ENCODE measurements at places on chromosomes 6 and 20. TPM values are rescaled to one million over a fixed set of nuclear protein-coding genes. Genes with fewer than 3 reads are reported as not detected.

DNA sequence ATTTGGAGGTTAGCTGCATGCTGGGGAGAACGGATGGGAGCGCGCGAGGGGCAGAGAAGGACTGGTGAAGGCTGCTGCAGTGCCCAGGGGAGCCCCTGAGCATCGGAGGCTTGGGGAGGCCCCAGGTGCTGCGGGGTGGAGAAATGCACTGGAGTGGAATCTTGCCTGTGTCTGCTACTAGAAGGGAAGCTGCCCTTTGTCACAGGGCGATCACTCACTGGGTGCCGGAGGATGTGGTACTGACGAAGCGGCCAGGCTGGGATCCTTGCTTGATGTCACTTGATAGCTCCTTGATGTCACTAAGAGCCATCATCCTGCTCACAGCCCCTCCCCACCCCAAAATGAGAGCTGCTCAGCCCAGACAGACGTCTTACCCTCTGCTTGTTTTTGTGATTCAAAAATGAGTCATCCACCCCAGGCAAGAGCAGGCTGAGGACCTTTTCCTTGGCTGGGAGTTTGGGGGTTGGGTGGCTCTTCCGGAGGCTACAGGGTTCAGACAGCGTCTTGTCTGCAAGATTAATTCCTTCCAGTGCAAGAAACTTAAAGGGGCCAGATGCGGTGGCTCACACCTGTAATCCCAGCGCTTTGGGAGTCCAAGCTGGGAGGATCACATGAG is 62.6 kb upstream of the PMEPA1 start:
- no peak for DNase-seq

GRCh38 chr6:81950877-81951276 is 198.4 kb upstream of the TENT5A start:
- DNase-seq, result no peak

DNA sequence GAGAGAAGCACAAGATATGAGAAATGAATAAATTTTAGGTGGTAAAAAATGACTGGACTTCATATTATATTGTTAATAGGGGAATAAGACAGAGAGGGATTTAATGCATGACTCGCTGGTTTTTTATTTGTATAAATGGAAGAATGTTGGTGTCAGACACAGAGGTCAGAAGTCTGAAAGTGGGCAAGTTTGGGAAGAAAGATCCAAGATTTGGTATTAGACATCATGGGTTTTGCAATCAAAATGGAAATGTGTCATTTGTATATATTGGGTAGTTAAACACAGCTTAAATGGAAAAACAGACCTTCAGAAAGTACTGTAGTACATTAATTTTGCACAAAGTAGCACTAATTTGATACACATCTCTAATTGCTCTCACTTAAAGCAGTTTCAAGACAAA is 96.2 kb downstream of the EYA4 start:
- no peak for DNase-seq

Gene RAET1L
- not detected for polyA plus RNA-seq

Gene MRPL2
- polyA plus RNA-seq, result 75.2 TPM

DNA sequence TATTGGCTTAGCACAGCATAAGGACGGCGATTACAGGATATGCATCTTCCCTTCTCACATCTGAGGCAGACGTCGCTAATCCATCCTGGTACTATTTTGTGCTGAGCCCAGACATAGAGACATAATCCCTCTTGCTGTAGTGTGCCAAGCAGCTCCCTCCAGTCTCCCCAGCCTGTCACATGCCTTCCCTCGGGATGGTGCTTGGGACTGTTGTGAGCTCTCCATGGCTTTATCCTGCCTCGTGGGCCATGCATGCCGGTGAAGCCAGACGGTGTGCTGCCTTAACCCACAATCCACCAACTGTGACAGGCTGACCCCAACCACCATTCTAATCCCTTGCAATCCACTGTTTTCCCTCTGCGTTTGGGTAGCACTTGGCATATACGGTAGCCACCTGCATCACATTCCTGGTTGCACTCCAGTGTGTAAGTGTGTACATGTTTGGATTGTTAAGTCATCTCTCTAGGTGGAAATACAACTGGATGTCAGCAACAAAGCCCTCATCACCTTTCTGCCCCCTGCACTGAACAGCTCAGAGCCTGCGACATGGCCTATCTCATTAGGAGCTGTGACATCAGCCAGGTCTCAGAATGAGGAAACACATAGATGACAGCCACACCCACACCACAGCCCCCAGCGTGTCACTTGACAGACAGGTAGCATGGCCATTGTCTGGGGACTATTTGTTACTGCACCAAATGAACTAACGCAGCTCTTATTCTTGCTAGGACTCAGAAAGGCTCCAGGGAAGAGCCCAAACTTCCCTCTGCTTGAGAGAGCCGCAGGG is 374.8 kb upstream of the CDH4 start:
- no peak for DNase-seq

DNA sequence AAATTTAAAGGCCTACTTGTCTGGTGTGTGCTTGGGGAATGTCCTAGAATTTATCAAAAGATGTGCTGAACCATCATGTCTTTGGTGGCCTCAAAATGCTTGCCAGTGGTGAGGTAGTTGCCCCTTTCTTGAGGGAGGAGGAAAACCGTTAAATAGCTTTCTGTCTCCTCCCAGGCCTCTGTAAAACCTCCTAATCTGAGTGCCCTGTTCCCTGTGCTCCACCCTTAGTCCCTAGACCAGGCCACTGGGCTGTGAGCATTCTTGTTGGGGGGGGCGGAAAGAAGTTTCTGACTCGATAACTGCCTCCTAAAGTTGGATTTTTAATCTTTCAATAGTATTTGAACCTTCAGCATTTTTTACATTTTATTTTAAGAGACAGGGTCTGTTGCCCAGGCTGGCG is 23.1 kb downstream of the JARID2 start:
- DNase-seq, result no peak

DNA sequence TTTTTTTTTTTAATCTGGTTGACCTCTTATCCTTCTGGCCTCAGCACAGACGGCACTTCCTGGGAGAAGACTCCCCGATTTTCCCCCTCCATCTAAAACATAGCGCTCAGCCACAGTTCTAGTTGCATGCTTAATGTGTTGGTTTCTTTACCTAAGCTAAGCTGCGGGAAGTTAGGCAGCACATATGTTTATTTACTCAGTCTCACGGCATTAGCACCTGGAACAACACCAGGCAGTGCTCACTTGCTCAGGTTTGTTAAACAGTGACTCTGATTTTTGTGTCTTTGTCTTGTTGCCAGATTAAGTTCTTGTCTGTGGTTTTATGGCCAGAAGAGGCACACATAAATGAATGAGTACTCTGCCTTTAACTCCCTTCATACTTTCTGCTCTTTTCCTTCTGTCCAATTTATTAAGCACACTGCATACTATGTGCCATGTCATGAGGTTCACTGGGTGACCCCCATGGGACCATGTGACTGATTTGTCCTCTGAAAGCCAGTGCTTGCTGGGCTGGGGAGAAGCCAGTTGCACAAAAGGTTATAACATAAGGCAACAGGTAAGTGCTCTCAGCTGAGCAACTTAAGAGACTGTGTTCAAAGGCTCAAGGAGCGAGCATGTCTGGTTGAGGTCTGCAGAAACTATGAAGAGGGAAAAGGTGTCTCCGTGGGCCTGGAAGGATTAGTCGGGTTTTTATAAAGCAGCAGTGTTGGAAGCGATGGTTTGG is 93.6 kb downstream of the RPP40 start:
- no peak for DNase-seq

Gene TUBB2B
- polyA plus RNA-seq, result 118 TPM

- no peak for DNase-seq
Measured at GRCh38 chr20:58555078-58555765, 40.0 kb upstream of the APCDD1L start.

Gene MRAP2
- 4.1 TPM for polyA plus RNA-seq

DNA sequence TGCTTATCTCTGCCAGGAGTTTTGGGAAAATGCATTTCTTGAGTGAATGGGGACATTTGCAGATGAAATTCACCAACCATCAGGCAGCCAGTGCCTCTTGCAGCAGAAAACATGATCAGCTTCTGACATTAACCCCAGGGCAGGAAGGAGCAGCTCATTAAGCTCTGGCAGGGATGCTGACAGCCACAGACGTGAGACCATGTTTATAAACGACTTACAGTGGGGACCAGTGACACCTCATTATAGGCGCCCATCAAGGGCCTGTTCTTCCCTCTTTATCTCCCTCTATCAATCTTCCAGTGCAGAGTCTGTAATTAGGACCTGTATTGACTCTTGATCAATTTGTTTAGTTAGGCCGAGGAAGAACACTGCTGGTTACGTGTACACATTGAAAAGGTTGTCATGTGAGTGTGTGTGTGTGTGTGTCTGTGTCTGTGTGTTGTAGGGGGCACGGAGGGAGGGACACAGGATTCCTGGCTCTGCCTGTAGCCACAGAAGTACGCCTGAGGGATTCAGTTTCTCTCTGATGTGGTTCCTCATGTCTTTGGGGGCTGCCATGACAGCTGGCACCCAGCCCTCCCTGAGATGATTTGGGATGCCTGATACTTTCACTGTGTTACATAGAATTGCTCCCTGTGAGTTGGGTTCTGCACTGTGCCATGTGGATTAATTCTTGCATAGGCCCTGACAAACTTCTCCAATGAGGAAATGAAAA is 428.4 kb upstream of the CHD6 start:
- DNase-seq, result no peak

Gene HAO1
- not detected for polyA plus RNA-seq

DNA sequence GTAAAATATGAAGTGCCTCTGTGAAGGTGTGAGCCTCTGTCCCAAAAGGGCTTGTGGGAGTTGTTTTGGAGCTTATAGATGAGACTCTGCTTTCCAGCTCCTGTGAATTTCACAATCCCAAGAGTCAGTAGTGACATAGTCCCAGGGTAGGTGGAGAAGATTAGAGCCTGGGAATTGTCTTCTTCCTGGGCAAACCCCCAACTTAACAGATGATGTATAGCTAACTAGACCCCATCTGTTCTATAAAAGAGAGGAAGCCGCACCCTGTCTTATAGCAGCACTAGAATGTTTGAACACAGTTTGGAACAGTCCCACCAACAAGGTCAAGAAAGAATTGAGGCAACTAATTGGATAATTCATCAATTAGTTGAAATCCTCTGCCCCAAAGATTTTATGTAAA is 294.7 kb downstream of the ZNF217 start:
- DNase-seq, result no peak

- DNase-seq, result no peak
Measured at GRCh38 chr20:10304471-10305046, 85.9 kb downstream of the SNAP25 start.

DNA sequence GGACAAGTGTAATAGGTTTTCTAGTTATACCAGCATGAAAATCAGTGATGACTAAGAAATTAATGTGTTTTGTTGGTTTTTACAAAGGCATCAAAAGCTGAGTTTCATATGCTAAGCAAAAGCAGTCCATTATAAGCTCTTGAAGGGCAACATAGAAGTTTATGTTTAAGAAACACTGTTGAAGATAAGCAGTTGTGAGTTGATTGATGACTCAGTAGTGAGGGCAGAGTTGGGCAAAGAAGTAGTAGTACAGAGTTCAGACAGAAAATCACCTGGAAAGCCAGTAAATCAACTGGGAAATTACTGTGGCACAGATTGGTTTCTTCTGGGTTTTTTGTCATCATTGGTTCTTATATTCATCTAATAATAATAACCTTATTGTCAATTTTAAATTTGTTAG is 78.0 kb upstream of the SMIM8 start:
- DNase-seq, result no peak

- DNase-seq, result no peak
Measured at GRCh38 chr6:82078286-82078908, 169.1 kb downstream of the IBTK start.

Gene TBXT
- not detected for polyA plus RNA-seq

Gene PDE10A
- 17.2 TPM for polyA plus RNA-seq

DNA sequence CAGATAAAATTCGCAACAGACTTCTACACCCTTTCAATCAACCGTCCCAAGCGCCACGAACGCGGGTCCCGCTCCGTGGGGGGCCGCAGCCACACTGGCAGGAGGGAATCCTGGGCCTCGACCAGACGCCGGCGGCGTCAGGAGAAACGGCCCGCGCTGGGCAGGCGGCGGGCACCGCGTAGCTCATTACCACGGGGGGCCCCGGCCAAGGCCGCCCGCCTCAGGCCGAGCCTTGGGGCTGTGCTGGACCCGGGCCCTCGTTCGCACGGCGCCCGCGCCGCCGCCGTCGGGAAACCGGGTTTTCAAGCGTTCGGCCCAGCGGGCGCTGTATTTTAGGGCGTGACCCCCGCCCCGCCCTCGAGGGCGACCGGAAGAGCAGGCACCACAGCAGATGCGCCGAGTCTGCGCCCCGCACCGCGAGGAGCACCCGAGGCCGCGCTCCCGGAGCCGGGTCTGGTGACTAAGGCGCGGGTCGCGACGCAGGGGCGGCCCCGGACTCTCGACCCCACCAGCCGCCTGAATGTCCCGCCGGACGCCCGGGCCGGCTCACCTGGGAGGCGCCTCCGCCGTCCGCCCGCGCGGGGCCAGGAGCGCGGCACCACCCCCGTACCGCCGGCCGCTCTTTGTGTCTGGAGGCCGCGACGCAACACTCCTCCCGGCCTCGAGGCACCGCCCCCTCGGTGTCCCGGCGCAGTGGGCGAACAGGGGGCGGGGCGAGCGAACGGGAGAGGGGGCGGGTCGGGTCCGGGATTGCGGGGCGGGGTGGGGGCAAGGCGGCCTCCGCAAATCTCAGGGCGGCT is at the start of gene NINL:
Gene NINL (minus strand): TSS at position 627 of the 800 bp plus-strand sequence. CDS start 58,944 bp downstream, outside the sequence.
- peak; percentile 29 for DNase-seq

DNA sequence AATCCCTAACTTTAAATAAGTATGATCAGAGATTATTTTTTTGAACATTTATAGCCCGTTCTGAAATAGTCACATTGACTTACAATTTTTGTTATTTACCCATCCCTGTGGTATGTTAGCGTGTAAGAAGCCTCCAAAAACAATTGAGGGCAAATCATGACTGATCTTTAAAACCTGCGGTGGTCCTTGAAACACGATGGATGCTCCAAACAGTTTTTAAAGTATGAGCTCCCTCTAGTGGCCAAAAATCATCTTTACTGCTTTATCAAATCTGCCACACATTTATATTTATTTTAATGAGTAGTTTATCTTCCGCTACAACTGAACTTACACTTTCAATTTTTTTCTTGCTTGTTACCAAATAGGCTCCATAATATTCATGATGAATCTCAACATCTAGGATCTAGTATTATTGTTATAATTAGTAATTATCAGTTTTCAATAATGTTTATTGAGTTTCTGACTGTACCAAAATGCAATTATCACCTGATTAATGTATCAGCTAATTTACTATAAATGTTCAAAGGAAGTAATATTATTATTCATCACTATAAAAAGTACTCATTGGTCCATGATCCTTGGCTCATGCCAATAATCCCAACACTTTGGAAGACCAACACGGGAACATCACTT is 52.2 kb downstream of the MARCKS start:
- peak; percentile 59 for DNase-seq

GRCh38 chr6:30260036-30260504 is 46.9 kb upstream of the TRIM26 start:
- DNase-seq, result peak; percentile 5

Gene XKR7
- 0.32 TPM for polyA plus RNA-seq

- no peak for DNase-seq
Measured at GRCh38 chr20:50310673-50311051, 120.0 kb downstream of the CEBPB start.

- no peak for DNase-seq
Measured at GRCh38 chr20:64129146-64129782, 21.9 kb upstream of the NPBWR2 start.
